ENCODE measurements at places on chromosomes 1 and 21. TPM values are rescaled to one million over a fixed set of nuclear protein-coding genes. Genes with fewer than 3 reads are reported as not detected.
A peak's percentile ranks its signal among the peaks of the same experiment; 100 is the strongest.

The SYTL1 gene
- polyA plus RNA-seq: 8.6 TPM

The LDLRAD1 gene
- not detected for polyA plus RNA-seq

The ARHGEF16 gene
- 0.78 TPM for polyA plus RNA-seq

The SYT14 gene
- not detected for polyA plus RNA-seq

The ZNF695 gene
- polyA plus RNA-seq: 11.1 TPM

The AGBL4 gene
- not detected for polyA plus RNA-seq

The GUCA2B gene
- polyA plus RNA-seq: not detected

The PCAT6 gene
- polyA plus RNA-seq: 1.0 TPM

The CFH gene
- polyA plus RNA-seq: 50.7 TPM

The AJAP1 gene
- not detected for polyA plus RNA-seq

- H3K27me3 ChIP-seq: no peaks in the 10 kb centered on the region
- H3K36me3 ChIP-seq: no peaks in the 10 kb centered on the region
- H3K27ac ChIP-seq: no peak overlapping the region
- no peak overlapping the region for H3K4me3 ChIP-seq
- no peaks in the 10 kb centered on the region for H3K4me1 ChIP-seq
- no peak for DNase-seq
These were observed 18.1 kb upstream of the PTPN14 start for GRCh38 chr1:214569357-214570004.

DNA sequence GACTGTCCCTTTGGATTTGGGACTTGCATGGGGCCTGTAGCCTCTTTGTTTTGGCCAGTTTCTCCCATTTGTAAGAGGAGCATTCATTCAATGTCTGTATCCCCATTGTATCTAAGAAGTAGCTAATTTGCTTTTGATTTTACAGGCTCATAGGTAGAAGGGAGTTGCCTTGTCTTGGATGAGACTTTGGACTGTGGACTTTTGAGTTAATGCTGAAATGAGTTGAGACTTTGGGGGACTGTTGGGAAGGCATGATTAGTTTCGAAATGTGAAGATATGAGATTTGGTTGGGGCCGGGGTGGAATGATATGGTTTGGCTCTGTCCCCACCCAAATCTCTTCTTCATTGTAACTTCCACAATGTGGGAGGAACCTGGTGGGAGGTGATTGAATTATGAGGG lies 151.7 kb downstream of the PRDM2 start:
- no peak overlapping the region for H3K27ac ChIP-seq
- H3K4me1 ChIP-seq: no peaks in the 10 kb centered on the region
- H3K27me3 ChIP-seq: no peaks in the 10 kb centered on the region
- no peaks in the 10 kb centered on the region for H3K36me3 ChIP-seq
- DNase-seq: no peak
- no peak overlapping the region for H3K4me3 ChIP-seq

- peak; percentile 82 for DNase-seq
- H3K27me3 ChIP-seq: no peaks in the 10 kb centered on the region
- H3K36me3 ChIP-seq: peaks cover 70% of the 10 kb centered on the region
- H3K27ac ChIP-seq: peak overlapping the region; percentile 51
- H3K4me1 ChIP-seq: peaks cover 92% of the 10 kb centered on the region
These were observed 11.0 kb downstream of the ZBTB7B start for GRCh38 chr1:155013632-155014031.

DNA sequence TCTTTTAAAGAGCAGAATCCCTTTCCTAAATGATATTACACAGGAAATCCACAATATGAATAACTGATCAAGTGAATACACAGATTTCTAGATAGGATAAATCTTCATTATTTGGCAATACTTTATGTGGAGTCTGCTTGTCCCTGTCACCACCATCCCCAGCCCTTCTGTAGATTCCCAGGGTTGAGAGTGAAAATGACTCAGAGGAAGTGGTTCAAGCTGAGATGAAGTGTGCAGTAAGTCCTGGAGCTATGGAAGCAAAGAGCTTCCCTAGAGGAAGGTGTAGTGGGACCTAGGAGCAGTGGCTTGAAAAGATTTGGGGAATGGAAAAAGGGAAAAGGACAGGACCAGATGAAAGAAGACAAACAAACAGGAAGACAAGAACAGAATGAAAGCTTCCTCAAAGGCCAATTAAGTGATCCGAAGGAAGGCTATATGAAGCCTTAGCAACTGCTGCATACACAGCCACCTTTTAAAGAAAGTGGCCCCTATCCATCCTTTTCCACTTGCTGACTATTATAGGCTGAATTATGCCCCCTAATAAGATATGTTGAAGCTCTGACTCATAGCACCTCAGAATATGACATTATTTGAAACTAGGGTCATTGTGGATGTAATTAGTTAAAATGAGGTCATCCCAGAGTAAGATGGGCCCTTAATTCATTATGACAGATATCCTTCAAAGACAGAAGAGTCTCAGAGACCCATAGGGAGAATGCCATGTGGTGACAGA lies 96.5 kb upstream of the CAMK1G start:
- no peak overlapping the region for H3K4me3 ChIP-seq
- H3K27ac ChIP-seq: no peak overlapping the region
- no peak for DNase-seq
- H3K36me3 ChIP-seq: no peaks in the 10 kb centered on the region
- no peaks in the 10 kb centered on the region for H3K27me3 ChIP-seq

- no peak overlapping the region for H3K27ac ChIP-seq
- H3K36me3 ChIP-seq: peaks cover 37% of the 10 kb centered on the region
- no peak for DNase-seq
- H3K4me3 ChIP-seq: no peak overlapping the region
- peaks cover 21% of the 10 kb centered on the region for H3K4me1 ChIP-seq
- H3K27me3 ChIP-seq: no peaks in the 10 kb centered on the region
These were observed 9.2 kb downstream of the SMIM12 start for GRCh38 chr1:34850382-34850781.

- no peak overlapping the region for H3K4me3 ChIP-seq
- H3K36me3 ChIP-seq: no peaks in the 10 kb centered on the region
- DNase-seq: no peak
- no peak overlapping the region for H3K27ac ChIP-seq
- no peaks in the 10 kb centered on the region for H3K4me1 ChIP-seq
These were observed 27.2 kb upstream of the PDE9A start for GRCh38 chr21:42626171-42626570.

DNA sequence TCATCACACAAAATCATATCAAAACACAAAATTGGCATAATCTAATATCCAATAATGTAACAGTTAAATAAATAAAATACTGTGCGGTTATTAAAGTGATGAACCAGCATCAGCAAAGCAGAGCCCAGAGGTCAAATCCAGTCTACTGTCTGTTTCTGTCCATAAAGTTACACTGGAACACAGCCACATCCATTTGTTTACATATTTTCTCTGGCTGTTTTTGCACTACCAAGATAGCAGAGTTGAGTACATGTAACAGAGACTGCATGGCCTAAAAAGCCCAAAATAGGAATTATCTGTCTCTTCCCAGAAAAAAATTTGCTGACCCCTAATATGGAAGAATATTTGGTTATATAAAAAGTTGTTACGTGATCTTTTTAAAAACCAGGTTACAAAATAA lies 242.2 kb upstream of the DMRTA2 start:
- no peak overlapping the region for H3K27ac ChIP-seq
- H3K36me3 ChIP-seq: peaks cover 3% of the 10 kb centered on the region
- H3K27me3 ChIP-seq: no peaks in the 10 kb centered on the region
- no peak for DNase-seq

DNA sequence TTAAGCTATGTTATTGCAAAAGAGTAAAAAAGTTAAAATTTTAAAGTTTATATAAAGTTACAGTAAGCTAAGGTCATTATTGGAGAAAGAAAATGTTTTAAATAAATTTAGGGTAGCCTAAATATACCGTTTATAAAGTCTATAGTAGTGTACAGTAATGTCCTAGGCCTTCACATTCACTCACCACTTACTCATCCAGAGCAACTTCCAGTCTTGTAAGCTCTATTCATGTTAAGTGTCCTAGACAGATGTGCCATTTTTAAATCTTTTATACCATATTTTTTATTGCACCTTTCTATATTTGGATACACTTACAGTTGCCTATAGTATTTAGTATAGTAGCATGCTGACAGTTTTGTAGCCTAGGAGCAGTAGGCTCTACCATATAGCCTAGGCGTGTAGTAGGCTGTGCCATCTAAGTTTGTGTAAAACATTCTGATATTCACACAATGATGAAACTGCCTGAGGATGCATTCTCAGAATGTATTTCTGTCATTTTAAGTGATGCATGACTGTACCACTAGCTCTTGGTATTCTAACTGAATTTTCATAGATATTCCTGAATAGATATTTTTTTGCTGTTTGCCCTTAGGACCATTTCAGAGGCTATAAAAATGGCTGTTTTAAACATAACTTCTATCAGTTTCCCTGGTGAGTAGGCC lies 26.8 kb downstream of the PPP2R5A start:
- no peak for DNase-seq
- H3K4me1 ChIP-seq: no peaks in the 10 kb centered on the region
- no peak overlapping the region for H3K4me3 ChIP-seq
- no peaks in the 10 kb centered on the region for H3K27me3 ChIP-seq

GRCh38 chr1:78223417-78224215 lies 177.8 kb downstream of the GIPC2 start:
- no peaks in the 10 kb centered on the region for H3K4me1 ChIP-seq
- H3K4me3 ChIP-seq: no peak overlapping the region
- H3K27ac ChIP-seq: no peak overlapping the region
- H3K27me3 ChIP-seq: no peaks in the 10 kb centered on the region
- no peaks in the 10 kb centered on the region for H3K36me3 ChIP-seq

GRCh38 chr1:5297886-5298239 lies 643.5 kb downstream of the AJAP1 start:
- no peaks in the 10 kb centered on the region for H3K27me3 ChIP-seq
- H3K36me3 ChIP-seq: no peaks in the 10 kb centered on the region
- DNase-seq: no peak
- H3K4me3 ChIP-seq: no peak overlapping the region
- no peak overlapping the region for H3K27ac ChIP-seq

GRCh38 chr1:107514841-107515240 lies 374.0 kb downstream of the NTNG1 start:
- DNase-seq: no peak
- H3K4me1 ChIP-seq: no peaks in the 10 kb centered on the region
- H3K27me3 ChIP-seq: no peaks in the 10 kb centered on the region
- H3K36me3 ChIP-seq: no peaks in the 10 kb centered on the region

DNA sequence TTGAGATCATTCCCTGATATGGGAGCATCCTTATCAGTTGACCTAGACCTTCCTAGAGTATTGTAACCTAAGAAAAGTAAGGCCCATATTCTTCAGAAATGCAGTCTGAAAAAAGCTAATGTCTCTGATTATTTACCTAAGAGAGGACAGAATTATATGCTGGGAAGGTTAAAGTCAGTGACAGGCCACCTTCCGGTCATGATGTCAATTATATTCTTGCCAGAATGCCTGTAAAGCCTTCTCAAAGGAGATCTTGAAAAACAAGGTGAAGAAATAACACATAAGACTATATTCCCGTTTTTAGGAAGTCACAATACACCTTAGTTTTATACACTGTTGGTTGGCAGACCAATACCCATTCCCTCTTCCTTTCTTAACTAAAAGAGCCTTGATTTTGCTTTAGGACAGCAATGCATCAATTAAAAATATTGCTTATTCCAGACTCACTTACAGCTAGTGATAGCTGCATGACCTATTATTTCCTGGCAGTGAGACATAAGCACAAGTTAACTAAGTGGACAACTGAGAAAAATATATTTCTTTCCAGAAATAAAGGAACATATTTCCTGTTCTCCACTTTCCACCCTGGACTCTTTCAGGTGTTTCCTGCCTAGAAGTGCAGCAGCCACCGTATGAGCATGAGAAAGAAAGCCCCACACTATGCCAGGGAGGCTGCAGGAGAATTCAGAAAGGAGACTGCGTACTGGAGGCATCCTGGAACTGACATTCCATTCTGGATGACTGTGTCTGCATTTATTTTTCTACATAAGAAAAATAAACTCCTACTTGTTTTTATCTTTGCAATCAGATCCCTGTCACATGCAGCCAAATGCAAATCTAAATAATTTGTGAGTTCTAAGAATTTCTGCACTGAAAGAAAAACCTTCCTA lies 332.9 kb upstream of the PTBP2 start:
- no peaks in the 10 kb centered on the region for H3K4me1 ChIP-seq
- H3K27ac ChIP-seq: no peak overlapping the region
- H3K27me3 ChIP-seq: no peaks in the 10 kb centered on the region
- no peak for DNase-seq
- no peaks in the 10 kb centered on the region for H3K36me3 ChIP-seq

GRCh38 chr1:65255035-65255655 lies 54.2 kb upstream of the DNAJC6 start:
- peak overlapping the region; percentile 68 for H3K4me3 ChIP-seq
- peaks cover 29% of the 10 kb centered on the region for H3K4me1 ChIP-seq
- H3K36me3 ChIP-seq: peaks cover 20% of the 10 kb centered on the region

GRCh38 chr1:223774134-223774814 lies 61.9 kb downstream of the CAPN2 start:
- no peak for DNase-seq
- H3K27ac ChIP-seq: peak overlapping the region; percentile 16
- H3K27me3 ChIP-seq: no peaks in the 10 kb centered on the region
- no peak overlapping the region for H3K4me3 ChIP-seq
- peaks cover 66% of the 10 kb centered on the region for H3K4me1 ChIP-seq
- H3K36me3 ChIP-seq: peaks cover 94% of the 10 kb centered on the region

GRCh38 chr1:248686815-248687214 lies 15.8 kb downstream of the OR14I1 start:
- H3K36me3 ChIP-seq: no peaks in the 10 kb centered on the region
- no peaks in the 10 kb centered on the region for H3K27me3 ChIP-seq
- no peak for DNase-seq
- no peak overlapping the region for H3K27ac ChIP-seq

DNA sequence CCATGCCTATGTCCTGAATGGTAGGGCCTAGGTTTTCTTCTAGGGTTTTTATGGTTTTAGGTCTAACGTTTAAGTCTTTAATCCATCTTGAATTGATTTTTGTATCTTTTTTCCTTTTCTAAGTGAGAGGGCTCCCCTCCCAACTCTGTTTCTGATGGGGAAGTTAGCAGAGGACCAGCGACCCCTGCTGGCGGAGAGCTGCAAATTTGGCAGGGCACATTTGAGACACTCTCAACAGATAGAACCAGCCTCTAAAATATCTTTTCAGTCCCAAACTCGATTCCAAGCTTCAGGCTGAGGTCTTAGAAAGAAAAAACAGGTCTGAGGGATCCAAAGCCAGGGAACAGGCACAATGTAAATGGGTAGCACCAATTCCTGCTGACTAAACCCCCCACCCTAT lies 32.5 kb downstream of the LRRC3 start:
- no peaks in the 10 kb centered on the region for H3K36me3 ChIP-seq
- H3K4me3 ChIP-seq: no peak overlapping the region
- no peak overlapping the region for H3K27ac ChIP-seq

- H3K4me3 ChIP-seq: no peak overlapping the region
- H3K4me1 ChIP-seq: peaks cover 6% of the 10 kb centered on the region
- no peak for DNase-seq
These were observed 257.1 kb downstream of the DYRK1A start for GRCh38 chr21:37623689-37624088.

DNA sequence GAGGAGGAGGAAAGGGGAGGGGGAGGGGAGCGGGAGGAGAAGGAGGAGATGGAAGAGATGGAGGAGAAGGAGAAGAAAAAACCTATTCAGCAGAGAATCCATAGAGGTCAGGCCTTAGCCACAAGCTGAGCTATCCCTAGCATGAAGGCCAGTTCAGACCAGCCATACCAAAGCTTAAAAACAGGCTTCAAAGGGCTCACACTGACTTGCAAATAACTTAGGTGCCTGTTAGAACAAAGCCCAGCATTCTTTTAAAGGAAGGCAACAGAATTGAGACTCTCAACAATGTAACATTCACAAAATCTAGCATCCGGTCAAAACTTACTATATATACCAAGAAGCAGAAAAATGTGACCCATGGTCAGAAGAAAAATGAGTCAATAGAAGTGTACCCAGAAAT lies 43.6 kb upstream of the IFFO2 start:
- peaks cover 26% of the 10 kb centered on the region for H3K27me3 ChIP-seq
- no peak for DNase-seq
- no peak overlapping the region for H3K4me3 ChIP-seq
- no peak overlapping the region for H3K27ac ChIP-seq
- no peaks in the 10 kb centered on the region for H3K36me3 ChIP-seq

Data from K562 (cell line).